ENCODE measurements at places on chromosomes 12 and 14.

- no peak for DNase-seq
Observed at GRCh38 chr14:62409169-62409568, 636.1 kb downstream of the KCNH5 start.

- no peak for DNase-seq
Observed at GRCh38 chr14:81474148-81474492, 59.5 kb downstream of the SEL1L start.

DNA sequence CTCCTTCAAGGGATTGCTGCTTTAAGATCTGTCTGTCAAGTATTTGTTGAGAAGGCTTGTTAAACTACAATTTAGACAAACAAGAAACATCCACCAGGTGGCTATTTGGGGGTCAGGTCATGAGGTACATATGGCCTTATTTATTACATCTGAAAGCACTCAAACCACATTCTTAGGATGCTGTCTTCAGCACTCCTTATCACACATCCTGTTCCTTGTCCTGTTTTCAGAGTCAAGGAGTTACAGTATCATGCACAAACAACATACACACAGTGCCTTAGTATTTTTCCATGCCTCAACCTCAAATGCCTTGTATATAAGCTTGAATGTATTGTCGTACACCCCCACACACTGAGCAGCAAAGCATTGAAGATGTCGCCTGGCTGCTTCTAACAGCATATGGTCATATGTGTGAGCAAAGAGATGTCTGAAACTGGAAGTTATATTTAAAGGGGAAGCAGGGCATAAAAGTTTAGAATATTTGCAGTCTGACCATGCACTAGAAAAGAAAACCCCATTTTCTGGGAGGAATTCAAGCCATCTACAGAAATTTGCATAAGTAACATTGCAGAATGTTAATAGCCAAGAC, 83.8 kb downstream of the KCNMB4 start:
- no peak for DNase-seq

- DNase-seq, result no peak
Observed at GRCh38 chr12:24608108-24608507, 340.8 kb downstream of the BCAT1 start.

GRCh38 chr12:25257590-25258324, 7.0 kb upstream of the KRAS start:
- no peak for DNase-seq

Data from femur (tissue), 1 donor.